ENCODE measurements at places on chromosomes 6 and 20.

- DNase-seq: no peak
Measured at GRCh38 chr20:62411479-62412193, 4.6 kb upstream of the CABLES2 start.

DNA sequence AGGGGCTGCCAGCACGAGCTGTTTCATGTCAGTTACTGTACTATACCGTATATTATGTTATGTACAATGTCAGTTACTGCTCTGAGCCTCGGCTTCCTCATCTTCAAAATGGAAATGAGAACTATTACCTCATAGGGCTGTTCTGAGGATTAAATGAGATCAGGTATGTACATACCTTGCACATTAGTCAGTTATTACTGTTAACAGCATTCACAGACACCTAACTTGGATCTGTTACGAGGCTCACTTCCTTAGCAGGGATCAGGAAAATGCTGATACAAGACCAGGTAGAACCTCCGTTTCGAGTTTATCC, 69.7 kb upstream of the TBC1D7 start:
- DNase-seq: no peak

- DNase-seq: no peak
Measured at GRCh38 chr6:89975991-89976693, 81.9 kb downstream of the GJA10 start.

DNA sequence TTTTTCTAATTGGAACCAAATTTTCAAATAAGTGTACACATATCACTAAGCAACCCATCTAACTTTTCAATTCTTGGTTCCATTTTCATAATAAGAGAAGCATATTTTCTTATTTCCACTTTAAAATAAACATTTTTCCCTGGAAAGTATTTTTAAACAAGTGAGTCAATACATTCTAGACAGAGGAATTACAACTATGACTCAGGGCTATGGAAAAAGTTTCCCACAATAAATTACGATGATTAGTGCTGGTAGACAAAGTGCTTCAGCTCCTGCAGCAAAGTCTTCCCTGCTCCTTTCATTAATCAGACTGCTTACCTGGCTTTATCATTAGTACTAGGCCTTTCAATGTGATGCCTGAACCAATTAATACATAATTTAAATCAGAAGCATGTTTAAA, 322.5 kb downstream of the HACE1 start:
- DNase-seq: no peak

DNA sequence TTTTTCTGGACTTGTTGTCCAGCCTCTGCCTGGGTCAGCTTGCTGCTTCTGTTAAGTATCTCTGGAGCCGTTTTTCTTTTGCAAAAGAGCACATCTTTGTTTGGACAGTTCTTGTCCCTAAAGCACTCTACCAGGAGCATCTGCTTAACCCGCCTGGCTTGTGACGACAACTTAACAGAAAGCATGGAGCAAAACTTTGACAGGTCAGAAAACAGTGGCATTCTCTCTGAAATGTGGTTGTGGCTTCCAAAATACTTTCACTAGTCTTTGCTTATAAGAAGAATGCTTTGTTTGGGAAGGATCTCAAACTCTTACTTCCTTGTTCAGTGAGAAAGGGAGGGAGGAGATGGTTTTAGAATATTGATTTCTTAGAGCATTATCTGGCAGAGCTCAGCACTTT, 47.6 kb downstream of the CD109 start:
- no peak for DNase-seq

GRCh38 chr6:53647462-53648094, 18.0 kb downstream of the KLHL31 start:
- no peak for DNase-seq

- no peak for DNase-seq
Measured at GRCh38 chr20:2458919-2459499, 11.6 kb downstream of the SNRPB start.

- no peak for DNase-seq
Measured at GRCh38 chr6:53581856-53582255, 37.0 kb upstream of the GCLC start.

DNA sequence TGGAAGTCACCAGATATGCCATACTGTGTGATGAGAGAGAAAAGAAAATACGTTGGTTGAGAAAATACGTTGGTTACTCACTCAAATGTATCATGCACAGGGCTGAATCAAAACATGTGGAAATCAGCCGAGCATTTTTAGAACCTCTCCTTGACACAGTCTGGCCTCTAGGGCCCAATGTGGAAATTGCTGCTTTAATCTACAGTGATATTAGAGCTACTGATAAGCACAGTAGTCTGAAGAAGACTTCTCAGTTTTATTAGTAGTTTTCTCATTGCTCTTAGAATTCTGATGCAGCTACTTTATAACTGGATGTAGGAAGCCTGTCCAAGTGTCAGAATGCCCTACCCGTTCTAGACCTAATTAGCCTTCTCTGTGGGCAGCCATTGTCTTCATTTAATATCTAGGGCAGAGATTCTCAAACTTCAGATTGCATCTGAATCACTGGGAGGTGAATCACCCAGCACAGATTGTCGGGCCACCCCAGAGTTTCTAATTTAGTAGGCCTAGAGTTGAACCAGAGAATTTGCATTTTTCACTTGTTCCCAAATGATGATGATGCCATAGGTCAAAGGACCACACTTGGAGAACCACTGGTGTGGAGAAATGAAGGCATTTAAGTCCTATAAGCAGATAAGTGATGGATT, 229.1 kb downstream of the PLCB1 start:
- DNase-seq: no peak

DNA sequence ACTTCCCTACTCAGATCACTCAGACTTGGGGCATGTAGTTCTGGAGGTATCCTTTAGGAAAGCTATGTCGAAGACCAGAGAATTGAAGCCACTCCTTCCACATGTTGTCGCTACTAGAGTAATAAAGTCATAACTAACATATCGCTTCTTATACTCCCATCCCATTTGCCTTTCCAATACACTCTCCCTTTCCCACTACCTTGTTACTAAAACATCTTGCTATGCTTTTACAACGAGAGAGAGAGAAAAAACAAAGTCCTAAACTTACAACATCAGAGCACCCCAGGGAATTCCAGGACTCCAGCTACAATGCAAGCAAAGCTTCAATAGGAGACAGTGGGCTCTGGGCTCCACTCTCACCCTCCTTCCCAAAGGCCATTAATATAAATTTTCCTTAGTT, 5.1 kb upstream of the LAMP5 start:
- no peak for DNase-seq

DNA sequence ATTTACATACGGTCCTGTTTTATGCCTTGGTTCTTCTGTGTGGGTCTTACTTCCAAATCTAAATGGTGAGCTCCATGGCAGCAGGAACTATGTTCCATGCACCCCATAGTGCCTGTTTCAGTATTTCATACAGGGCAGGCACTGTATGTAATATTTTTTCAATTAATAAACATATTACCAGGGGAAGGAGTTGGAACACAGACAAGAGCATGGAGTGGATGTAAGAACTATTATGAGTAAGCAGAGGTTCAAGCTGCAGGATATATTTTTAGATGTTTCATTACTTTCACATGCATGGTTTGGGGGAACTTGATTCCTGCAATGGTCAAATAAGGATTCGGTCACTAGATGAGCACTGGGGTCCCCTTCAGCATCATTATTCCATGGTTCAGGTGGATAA, 108.3 kb downstream of the KIF13A start:
- no peak for DNase-seq

- no peak for DNase-seq
Measured at GRCh38 chr20:18695175-18695574, 107.3 kb downstream of the DTD1 start.

- no peak for DNase-seq
Measured at GRCh38 chr6:157107915-157108651, 215.2 kb downstream of the TMEM242 start.

DNA sequence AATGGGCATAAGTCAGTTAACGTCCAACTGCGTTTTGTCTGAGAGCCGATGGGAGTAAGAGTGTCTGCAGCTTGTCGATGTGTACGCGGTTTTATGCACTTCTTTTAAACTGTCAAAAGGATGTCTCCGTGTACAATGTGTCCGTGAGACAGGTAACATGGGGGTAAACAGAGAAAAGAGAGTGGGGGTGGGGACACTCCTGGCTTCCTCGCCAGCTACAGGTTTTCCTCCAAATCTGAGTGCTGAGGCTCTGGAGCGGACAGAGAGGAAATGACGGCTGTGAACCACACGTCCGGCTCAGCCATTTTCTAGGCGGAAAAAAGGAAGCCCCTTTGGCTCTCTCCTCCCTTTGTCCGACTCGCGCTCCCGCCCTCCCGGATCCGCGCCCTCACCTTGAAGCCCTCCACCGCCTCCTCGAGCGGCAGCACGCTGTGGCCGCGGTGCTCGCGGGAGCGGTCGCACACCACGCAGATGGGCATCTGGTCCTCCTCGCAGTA, 916 bp downstream of the TRIM27 start:
- no peak for DNase-seq

- no peak for DNase-seq
Measured at GRCh38 chr6:421211-421610, 29.7 kb downstream of the IRF4 start.

DNA sequence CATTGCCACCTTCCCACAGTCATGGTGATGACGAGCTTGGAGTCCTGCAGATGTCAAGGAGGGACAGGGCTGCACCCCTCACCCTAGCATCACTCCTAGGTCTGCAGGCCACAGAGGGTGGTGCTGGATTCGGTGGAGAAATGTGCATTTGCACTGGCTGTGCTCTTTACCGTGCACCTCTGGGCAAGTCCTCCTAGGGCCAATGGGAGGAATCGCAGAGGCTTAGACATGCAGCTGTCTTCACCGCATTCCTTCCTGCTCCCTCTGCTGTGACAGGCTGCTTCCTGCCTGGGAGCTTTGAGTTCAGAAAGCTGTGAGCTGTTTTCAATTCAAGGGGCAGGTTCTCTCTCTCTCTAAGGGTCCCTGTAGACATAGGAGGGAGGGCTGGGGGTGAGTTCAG, 85.1 kb downstream of the EDN3 start:
- DNase-seq: no peak

- DNase-seq: no peak
Measured at GRCh38 chr6:3609388-3609787, 142.1 kb downstream of the PXDC1 start.

GRCh38 chr20:2364044-2364443, 16.7 kb upstream of the TGM6 start:
- no peak for DNase-seq

DNA sequence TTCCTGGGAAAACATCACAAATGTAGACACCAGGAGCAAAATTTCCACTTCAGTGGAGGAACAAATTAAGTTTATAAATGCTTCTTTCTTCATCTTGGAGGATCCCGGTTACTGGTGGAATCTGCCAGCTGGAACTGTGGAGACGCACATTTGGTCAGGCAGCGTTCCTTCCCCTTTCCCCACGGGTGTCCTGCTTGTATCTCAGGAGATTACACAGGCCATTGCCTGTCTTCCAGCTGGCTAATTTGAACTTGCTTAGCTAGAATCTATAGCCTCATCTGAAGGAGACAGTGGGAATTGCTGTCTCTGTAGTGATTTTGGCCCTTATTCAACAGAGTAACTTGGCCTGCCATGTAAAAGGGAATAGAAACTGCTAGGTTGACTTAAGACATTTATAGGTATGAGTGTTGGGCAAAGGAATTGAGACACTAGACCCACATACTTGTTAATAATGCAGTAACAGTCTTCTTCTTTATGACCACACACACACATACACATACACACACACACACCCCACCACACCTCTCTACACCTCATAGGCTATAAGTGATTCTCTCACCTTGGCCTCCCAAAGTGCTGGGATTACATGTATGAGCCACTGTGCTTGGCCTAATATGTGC, 34.4 kb downstream of the TSBP1 start:
- no peak for DNase-seq

- DNase-seq: no peak
Measured at GRCh38 chr20:50634191-50634590, 57.2 kb downstream of the RIPOR3 start.

GRCh38 chr6:129073691-129074395, 190.9 kb downstream of the LAMA2 start:
- DNase-seq: no peak

- DNase-seq: no peak
Measured at GRCh38 chr6:142838821-142839685, 105.9 kb downstream of the HIVEP2 start.

GRCh38 chr20:31573555-31574321, 31.4 kb upstream of the ID1 start:
- no peak for DNase-seq

DNA sequence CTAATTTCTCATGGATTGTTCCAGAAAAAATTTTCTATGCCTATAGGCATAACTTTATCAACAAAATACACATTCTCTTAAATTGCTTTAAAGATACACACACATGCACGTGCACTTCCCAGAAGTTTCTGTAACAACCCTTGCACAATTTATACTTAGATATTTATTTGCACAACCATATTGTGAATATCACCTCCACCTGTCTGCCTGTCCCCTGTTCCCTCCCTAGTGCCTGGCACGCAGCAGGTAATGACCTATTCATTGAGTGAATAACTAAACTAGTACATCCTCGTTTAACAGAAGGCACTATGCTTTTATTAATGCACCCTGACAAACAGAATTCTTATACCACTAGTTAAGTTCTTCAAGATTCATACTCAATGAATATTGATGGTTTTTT, 198.9 kb downstream of the BCAS1 start:
- DNase-seq: no peak

- DNase-seq: no peak
Measured at GRCh38 chr6:169976301-169977081, 225.1 kb downstream of the ERMARD start.

GRCh38 chr6:6823568-6824224, 235.2 kb downstream of the LY86 start:
- DNase-seq: no peak

DNA sequence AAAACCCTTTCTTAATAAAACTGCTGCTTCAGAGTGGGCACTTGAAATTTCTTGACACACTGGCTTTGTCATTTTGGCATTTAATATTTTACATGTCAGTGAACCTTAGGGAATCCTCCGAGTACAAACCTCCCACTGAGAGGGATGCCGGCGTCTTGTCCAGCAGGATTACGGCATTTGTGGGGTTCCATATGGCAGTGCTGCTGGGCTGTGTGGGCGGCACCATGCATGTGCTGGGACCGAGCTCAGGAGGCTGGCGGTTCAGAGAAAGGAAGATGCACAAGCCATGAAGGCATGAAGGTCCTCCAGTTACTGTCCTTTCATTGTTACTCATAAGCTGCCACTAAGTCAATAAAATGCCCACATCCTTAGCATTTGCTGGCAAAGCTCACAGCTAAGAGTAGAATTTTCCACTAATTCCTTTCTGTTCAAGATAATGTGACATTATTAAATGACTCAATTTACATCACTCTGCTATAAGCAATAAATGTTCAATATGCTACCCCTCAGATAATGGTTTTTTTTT, 61.4 kb downstream of the LY86 start:
- no peak for DNase-seq

DNA sequence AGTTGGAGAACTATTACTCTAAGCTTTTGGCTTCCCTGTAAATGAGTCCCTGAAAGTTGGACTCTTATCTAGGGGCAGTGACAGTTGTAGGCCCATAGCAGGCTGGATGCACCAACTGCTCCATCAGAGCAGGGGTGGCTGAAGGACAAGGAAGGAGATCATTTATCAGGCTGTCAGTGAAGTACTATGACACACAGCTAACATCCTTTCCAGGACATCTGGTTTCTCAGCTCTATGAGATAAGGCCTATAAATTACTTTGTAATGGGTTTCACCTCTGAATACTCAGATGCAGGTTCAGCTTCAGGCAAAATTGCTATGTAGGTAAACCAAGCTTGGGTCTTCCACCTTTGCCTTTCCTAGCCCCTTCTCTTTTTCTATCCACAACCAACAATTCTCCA, 468.5 kb downstream of the KIF16B start:
- DNase-seq: no peak

Measured in stimulated activated CD4-positive, alpha-beta T cell treated with anti-CD3 and anti-CD28 coated beads, Interleukin-15, amount 100 ng/mL, for 1 hour (primary cell).